ENCODE measurements at places on chromosomes 3 and 15.

DNA sequence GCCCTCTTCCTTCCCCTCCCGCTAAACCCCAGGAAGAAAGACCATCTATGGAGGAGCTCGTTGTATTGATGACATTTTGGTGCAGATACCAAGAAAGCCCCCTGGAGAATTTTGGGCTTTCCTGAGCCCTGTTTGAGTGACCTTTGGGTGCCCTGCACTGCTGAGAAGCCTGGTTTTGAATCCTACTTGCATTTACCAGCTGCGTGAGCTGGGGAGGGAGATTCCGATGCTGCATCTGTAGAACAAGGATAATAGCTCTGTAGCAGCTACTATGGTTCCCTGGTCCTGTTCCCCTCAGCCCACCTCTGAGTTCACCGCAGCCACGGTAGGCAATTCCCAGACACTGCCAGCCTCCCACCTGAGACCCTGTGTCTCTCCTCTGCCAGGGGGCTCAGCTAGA, 5.2 kb downstream of the APOD start:
- no peak for DNase-seq

DNA sequence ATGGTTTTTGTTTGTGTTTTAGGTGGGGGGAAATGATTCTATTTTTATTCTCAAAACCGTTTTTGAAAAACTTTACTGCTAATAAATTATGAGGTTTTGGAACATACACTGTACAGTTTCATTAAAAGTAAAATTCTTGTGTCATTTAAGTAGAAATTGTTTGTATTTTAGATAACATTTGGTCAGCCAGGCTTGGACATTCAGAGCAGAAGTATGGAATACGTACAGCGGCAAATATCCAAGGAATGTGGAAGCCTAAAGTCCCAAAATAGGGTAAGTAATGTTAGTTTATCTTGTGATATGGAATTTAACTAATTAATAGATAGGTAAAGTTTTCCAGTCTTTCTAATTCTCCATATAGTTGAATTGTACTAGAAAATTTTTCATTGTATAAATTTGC, 96.6 kb downstream of the SPRED1 start:
- DNase-seq = no peak

DNA sequence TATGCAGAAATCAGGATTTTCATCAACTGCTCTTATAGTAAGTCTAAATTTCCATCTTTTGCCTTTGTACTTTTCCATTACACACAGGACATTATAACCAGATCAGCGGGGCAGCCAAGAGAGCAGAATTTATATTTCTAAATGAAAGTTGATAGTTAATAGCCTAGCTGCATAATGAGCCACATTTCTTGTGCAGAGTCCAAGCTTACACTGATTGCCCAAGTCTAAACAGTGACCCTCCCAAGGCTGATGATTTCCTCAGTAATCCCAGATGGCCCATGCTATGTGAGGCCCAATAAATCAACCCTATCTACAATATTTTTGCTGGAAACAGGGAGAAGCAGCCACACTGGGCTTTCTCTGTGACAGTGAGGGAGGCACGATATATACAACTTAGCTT, 475.8 kb upstream of the KCNMB2 start:
- no peak for DNase-seq

DNA sequence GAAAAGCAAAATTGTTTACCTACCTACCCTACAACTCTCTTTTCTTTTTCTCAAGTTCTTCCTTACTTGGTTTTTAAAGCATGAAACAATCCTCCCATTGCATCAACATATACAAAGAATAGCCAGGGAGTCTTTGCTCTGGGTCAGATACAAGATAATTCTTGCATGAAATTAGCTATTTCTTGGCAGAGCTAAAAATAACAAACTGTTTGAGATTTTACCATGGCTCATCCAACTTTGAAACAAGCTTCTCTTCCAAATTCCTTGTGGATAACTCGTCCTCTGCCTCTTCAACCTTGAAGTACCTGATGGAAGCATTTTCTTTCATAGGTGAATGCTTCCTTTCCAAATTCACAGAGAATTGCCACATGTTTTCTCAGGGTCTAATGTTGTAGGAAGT, 9.2 kb upstream of the CBLB start:
- no peak for DNase-seq

DNA sequence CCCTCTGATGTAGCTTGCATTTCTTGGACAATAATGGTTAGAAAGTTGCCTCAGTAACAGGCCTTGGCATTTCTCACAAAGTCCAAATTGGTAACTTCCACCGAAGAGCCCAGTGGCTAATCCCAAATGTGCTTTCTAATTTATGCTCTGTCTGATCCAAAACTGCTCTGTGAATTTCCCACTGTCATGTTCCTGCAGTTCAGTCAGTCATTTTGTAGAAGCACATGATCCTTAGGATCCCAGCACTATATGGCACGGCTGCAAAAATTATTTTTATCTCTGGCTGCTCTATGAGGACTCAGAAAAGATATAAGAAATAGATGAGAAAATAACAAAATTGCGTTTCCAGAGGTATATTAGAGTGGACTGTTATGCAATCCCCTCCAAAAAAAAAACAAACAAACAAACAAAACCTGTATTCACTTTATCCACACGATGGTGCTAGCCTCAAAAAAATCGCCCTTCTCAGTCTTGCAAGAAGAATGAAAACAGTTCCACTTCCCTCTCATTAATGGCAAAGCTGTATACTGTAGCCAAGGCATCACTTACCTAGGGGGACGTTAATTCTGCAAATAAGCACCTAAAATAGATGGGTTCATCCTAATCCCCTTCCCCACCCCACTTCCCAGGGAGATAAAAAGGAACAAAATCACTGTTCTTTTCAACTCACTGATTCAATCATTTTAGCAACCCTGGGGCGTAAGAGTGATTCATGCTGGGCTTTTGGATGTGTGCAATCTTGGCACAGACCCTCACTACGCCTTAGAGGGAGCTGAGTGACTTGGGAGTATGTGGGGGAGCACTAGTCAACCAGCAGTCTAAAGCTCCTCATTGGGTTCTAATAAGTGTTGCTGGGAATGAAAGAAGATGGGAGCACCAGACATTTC, 61.3 kb downstream of the TMCO5A start:
- DNase-seq = no peak

Data from activated naive CD8-positive, alpha-beta T cell treated with anti-CD3 and anti-CD28 coated beads, Interleukin-2, amount 50 U/mL, for 24 hours (primary cell).